Brain pericyte (primary cell): ENCODE measurements at places on chromosomes 4 and X.

DNA sequence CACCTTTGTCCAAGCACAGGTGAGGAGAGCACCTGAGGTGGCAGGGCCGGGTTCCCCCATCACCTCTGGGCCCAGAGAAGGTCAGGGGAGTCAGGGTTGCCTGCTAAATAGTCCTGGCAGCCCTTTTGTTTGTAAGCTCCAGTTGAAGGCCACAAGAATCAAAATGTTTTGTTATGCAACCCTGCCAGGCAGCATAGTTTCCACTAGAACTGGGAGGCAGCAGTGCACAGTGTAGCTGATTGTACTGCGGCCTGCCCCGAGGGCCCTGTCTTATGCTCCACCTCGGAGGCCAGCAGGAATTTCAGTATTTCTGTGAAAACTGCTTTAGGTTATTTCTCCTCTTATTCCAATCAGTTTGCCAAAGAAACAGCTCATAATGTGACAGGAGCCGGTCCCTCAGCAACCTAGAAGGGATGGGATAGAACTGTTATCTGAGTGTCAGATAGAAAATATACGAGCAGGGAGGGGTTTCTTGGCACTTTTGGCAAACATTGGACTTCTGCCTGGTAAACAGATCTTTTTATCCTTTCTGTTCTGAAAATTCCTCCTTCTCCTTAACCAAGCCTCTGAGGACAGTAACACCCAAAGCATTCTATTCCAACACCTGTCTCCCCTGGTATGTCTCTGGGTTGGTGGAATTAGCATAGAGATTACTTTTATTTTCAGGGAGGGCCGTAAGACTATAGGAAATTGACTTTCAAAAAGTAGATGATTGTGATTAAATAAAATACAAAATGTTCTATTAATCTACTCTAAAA lies 93.6 kb downstream of the LNX1 start:
- DNase-seq, result no peak

GRCh38 chrX:12843061-12843667 lies 23.7 kb upstream of the TLR7 start:
- no peak for DNase-seq

GRCh38 chr4:182554736-182555135 lies 311.5 kb downstream of the TENM3 start:
- DNase-seq, result no peak

- no peak for DNase-seq
Measured at GRCh38 chr4:7195546-7196287, 3.4 kb downstream of the SORCS2 start.

DNA sequence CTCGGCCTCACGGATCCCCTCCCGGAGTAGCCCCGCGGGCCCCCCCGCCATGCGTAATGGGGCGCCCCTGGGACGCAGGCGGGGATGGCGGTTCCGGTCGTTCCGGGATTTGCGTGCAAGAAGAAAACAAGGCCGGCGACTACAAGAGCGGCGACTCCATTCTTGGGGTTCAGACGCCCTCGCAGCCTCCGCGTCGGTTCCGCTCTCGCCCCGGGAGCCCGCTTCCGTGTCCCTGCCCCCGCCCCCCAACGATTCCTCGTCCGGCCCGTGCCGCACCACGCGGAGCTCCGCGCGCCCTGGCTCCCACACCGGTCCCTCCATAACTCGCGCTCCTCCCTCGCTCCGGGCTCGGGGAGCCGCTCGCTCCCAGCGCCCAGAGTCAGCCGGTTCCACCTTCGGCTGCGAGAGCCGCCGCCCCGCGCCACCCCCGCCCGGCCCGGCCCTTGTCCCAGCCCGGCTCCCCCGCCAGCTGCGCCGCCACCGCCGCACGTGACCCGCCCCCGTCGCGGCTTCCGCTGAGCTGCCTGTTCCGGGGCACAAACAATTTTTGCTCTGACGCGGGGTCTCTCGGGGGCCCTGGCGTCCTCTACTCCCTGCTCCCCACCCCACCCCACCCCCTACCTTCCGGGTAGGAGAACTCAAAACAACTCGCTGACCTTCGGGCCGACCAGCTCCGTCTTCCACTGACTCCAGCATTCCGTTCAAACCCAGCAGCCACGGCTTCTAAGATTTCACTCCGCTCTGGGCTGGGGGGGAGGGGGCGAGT lies 78.8 kb upstream of the BCOR start:
- DNase-seq, result no peak

- DNase-seq, result no peak
Measured at GRCh38 chr4:73765296-73765695, 24.9 kb downstream of the CXCL8 start.

DNA sequence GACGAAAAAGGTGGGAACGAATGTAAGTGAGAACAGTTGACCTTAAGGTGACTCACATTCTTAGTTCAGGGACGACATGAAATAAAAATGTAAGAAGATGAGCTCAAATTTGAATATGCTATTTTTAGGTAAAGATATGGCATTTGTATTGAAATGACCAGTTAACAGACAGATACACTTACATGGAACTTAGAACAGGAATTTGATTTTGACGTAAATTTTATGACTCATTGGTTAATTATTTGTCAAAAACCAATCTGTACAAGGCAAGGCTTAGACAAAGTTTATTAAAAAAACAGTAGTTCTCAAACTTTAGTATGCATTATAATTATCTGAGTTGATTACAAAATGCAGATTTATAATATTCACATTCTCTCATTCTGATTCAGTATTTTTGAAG lies 469.4 kb downstream of the CFAP47 start:
- no peak for DNase-seq

DNA sequence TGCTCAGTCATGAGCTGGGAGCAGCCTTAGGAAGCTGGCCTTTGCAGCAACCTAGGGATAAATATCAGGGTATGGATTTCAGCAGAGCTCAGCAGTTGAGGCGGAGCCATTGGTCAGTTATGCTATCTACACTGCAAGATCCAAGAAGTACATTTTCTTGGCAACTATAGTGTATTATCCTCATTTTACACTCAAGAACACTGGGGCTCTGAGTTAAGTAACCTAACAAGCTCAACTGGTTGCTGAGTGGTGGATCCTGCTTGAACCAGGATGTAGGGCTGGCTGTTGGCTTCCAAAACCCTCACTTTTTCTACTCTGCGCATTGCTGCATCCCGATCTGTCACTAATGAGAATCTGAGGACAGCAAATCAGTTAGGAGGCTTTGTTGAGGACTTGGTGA lies 1.5 kb upstream of the SCARB2 start:
- DNase-seq, result no peak

- DNase-seq, result no peak
Measured at GRCh38 chr4:16085822-16086221, 2.0 kb upstream of the PROM1 start.

GRCh38 chrX:40105835-40106675 lies 8.3 kb upstream of the BCOR start:
- no peak for DNase-seq

DNA sequence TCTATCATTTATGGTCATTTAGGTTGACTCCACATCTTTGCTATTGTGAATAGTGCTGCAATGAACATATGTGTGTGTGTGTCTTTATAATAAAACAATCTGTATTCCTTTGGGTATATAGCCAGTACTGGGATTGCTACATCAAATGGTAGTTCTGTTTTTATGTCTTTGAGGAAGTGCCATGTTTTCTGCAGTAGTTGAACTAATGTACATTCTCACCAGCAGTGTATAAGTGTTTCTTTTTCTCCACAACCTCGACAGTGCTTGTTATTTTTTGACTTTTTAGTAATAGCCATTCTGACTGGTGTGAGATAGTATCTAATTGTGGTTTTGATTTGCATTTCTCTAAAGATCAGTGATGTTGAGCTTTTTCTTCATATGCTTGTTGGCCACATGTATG lies 80.5 kb downstream of the ARHGAP6 start:
- no peak for DNase-seq

GRCh38 chr4:169208516-169208915 lies 62.2 kb downstream of the SH3RF1 start:
- DNase-seq, result no peak

DNA sequence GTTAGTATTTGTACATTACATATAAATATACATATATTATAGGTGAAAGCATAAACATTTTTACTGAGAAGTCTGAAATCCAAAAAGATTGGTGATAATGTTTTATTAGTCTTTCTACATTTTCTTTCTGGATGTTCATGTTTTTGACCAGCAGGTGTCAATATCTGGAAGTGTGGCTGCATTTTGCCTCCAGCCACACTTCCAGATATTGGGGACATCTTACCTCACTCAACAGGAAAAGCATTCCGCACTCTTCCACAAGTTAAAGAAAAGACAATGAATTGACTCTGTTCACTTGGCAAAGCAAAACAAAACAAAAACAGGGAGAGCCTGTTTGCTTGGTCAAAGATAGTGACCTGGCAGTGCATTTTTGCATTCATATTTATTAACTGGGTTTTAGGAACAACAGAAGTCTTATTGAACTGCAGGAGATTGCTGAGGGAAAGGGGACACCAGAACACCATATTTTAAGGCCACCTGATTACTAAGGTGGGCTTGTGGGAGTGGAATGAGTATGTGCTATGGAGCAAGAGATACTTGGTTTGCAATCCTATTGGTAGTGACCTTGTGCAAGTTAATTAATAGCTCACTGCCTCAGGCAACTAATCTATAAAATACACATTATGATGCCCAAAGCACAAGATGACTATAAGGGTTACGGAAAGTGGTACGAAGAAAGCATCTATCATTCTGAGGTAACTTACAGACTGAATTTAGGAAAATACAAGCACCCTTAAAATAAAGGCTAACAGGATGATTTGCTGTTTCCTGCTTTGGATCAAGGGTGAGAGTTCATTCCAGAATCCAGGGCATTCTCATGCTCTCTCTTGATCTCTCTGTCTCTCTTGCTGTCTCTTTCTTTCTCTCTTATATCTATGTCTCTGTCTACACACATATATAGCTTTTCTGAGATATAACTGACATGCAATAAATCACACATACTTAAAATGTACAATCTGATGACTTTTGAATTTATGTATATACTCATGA lies 389.9 kb upstream of the EMCN start:
- DNase-seq, result no peak

- no peak for DNase-seq
Measured at GRCh38 chrX:17038681-17039161, 92.3 kb downstream of the REPS2 start.

DNA sequence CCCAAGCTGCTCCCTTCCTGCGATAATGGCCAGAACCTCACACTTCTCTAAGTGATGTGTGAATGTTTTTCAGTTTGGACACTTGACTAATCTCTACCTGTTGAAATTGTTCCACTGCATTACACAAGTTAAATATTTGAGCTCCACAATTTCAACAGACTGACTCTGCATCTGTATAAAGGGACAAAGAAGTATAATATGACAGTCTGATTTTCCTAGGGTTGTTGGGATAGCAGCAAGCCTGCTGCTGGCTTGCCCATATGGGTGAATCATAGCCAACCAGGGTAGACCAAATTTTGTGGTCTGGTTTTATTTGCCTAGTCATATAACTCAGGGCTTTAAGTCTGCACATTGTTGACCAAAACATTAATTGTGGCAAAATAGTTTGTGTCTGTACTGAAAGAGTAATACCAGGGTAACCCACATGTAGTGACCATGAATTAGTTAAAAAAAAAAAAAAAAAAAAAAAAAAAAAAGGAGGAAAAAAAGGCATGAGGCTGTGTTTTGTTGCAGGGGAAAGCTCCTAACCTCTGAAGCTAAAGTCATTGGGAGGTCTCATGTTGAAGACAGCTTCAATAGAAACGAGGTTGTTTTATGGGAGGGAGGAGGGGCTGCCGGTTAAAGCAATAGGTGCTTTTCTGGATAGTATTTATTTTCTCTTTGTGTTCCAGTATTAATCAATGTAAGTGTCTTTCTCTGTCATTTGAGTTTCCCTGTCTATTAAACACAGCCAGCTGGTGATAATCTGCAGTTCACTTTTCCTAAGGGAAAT lies 534.2 kb downstream of the RAB28 start:
- no peak for DNase-seq

GRCh38 chrX:148381603-148382002 lies 118.8 kb upstream of the AFF2 start:
- DNase-seq, result no peak

DNA sequence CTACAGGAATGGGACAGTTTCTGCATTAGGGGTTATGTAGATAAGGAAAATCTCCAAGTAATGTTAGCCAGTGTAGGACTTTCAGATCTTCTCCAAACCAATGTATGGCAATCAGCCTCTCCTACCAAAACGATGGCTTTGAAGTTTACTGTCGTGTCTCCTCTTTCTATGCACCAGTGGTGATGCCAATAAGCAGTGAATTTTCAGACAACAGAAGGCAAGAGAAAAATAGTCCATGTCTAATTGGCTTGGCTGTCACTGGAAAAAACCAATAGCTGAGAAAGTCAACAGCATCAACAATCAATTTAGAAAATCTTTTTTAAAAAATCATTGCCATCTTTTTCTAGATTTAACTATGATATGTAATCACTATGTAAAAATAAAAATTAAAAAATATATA lies 35.0 kb downstream of the LIMCH1 start:
- no peak for DNase-seq

- no peak for DNase-seq
Measured at GRCh38 chrX:31136144-31136611, 64.3 kb upstream of the FTHL17 start.

DNA sequence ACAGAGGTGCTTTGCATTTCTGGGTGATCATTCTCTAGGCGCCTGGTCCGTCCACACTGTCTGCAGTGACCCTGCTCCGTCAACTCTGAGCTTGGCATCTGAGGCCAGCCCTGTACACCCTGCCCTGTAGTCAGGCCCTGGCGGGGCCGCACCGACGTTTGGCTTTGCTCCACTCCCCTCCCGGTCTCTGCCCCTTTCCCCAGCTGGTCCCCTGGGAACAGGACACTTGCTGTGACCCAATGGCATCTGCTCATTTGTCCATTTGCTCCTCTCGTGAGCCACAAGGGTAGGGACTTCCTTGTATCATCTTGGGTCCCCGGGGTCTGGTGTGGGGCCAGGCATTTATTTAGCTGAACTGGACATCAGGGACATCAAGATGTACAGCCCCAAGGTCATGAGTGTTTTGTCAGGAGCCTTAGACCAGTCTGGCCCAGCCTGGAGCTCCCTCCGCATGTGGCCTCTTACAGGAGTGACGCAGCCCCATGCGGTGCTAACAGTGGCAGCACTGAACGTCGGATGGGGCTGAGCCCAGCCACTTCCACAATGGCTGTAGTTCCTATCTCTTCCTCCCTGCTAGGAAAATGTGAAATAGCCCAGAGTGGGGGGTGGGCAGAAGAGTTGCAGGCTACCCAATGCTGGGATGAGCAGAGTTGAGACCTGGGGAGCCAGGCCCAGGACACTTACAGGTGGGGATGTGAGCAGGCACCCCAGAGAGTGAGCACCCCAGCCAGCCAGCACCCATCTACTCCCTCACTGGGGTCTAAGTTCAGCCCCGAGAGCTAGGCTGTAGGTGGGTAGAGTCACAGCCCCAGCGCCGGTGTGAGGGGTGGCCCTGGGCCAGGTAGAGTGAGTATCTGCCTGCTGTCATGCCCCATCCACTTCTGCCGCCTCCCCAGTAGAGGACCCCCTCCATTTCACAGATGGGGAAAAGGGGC lies 2.0 kb upstream of the SH3BP2 start:
- no peak for DNase-seq

GRCh38 chrX:132333351-132333750 lies 114.1 kb upstream of the RAP2C start:
- DNase-seq, result no peak

DNA sequence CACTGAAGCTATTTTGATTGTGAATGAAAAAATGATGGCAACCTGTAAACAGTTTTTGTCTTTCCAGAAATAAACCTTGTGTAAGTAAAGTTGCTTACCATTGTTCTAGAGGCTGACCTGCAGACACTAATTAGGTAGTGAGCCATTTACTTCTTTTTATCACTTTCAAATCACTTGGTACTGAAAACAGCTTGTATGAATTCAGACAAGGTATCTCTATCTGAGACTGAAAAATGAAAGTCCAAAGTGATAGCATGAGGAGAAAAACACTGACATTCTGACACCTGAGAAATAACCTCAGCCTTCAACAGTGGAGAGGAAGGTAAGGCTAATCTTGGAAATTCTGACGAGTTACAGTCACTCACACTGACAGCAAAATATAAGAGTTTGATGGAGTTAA lies 238.8 kb downstream of the GPC3 start:
- no peak for DNase-seq
